ENCODE measurements at places on chromosomes 3 and 15.
A peak's percentile ranks its signal among the peaks of the same experiment; 100 is the strongest.

DNA sequence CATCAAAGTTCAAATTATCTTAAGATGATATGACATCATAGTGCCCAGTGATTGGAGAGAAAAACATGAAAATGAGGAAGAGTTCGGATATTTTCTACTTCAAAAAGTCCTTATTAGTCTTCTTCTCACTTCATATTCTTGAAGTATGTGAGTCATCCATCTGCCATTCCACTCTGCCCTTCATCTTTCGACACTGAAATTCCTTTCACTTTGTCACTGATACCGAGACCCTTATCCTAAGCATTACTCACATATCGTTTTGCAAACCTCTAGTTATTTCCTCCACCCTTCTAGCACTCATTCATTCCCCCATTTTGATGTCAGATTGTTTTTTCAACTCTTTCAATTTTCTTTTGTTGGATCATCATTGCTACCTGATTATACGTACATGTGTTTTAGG is 4.0 kb downstream of the OR5H14 start:
- no peak for DNase-seq

- no peak for DNase-seq
Observed at GRCh38 chr3:62622553-62623174, 249.3 kb upstream of the FEZF2 start.

DNA sequence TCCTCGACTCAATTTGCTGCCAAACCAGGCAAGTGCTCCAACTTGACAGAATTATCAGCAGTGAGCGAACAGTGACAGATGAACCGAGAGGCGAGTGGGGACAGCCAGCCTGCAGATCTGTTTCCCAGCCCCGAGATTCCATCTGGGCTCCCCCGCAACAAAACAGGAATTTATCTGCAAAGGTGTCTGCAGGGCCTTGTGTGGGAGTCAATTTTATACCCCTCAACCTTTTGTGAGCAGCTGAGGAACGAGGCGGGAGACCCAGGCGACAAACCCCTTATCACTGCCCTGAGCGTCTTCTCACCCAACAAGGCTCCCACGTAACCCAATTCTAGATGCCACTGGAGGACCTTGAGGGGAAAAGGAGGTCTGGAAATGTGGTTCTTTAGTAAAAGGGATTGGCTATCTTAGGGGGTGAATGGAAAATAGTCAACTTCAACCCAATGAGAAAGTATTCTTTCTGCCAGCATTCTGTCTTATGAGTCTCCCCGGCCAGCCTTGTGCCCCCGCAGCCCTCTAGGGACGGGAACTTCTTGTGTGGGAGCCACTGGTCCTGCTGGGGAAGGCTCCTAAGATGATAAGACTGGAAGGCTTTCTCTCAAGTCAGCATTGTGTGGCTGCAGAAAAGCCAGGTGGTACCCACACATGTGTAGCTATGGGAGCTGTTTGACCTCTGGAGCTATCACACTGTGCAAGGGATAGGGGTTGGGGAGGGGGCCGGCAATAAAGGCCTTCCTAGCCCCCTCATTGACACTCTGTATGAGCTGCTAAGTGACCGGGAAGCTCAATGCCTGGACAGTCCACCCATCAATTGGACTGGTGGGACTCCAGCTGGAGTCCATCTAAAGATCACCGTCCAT is 527.9 kb downstream of the SHQ1 start:
- DNase-seq = no peak

GRCh38 chr3:177657243-177657642 is 460.0 kb upstream of the TBL1XR1 start:
- no peak for DNase-seq

DNA sequence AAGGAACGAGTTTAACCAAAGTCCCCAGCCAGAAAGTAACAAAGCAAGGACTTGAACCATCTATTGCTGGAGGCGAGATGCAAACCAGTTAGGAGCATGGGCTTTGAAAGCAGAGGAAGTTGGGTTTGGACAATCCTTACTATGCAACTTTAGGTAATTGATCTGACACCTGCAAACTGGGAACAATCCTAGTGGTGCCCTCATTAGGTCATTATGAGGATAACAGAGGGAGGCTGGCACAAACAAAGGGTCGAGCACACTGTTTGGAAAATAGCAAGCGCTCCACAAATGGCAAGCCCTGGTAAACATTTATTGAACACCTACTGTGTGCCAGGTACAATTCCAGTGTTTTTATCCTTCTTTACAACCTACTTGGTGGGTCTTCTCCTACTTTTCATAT is 45.6 kb downstream of the WNT5A start:
- no peak for DNase-seq

GRCh38 chr3:25235031-25235430 is 193.0 kb upstream of the RARB start:
- DNase-seq = no peak

DNA sequence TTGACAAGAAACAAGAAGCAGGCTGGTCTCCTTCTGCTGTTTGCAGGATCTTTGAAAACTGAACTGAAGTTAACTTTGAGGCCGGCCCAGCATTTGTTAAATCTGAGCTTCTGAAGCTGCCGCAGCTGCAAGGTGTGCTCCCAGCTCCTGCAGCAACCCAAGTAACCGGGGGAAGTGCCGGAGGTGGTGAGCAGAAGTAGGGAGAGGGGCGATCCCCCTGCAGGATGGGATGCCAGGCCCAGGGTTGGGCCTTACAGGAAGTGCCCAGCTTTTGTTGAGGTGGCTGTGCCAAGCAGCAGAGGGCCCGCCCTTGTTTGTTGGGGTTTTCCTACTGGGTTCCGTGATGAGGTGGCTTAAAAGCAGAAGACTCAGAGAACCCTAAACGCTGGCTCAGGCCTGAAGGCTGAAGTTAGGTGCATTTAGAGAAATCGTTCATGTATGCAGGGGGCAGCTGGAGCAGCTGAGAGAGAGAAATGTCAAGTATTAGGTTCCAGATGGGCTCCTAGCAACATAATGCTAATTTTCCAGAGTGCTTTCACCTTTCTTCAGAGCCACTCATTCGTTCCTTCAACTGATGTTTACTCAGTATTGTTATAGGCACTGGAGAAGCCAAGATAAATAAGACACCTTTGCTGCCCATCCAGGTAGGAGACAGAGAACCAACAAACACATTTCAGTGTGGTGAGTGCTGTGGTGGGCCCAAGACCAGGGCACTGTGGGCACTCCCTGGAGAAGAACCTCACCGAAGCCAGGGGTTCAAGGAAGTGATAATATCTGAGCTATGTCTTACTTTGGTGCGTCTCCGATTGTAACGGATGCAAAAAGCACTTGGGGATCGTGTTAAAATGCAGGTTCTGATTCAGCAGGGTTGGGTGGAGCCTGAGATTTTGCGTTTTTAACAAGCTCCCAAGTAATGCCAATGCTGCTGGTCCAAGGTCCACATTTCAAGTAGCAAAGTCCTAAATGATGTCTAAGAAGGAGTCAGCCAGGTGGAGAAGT is 42.2 kb upstream of the PLCL2 start:
- peak; percentile 80 for DNase-seq

DNA sequence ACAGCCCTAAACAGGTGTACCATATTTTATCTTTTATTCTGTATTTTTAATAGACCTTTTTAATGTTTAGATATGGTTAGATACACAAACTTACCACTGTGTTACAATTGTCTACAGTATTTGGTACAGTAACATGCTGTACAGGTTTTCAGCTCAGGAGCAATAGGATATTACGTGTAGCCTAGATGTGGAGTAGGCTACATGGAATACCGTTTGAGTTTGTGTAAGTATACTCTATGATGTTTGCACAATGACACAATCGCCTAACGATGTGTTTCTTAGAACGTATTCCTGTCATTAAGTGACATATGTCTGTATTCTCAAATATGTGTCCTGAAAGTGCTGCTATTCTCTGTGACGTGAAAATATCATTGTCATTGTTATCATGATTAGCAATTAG is 62.6 kb downstream of the MFSD1 start:
- DNase-seq = no peak

DNA sequence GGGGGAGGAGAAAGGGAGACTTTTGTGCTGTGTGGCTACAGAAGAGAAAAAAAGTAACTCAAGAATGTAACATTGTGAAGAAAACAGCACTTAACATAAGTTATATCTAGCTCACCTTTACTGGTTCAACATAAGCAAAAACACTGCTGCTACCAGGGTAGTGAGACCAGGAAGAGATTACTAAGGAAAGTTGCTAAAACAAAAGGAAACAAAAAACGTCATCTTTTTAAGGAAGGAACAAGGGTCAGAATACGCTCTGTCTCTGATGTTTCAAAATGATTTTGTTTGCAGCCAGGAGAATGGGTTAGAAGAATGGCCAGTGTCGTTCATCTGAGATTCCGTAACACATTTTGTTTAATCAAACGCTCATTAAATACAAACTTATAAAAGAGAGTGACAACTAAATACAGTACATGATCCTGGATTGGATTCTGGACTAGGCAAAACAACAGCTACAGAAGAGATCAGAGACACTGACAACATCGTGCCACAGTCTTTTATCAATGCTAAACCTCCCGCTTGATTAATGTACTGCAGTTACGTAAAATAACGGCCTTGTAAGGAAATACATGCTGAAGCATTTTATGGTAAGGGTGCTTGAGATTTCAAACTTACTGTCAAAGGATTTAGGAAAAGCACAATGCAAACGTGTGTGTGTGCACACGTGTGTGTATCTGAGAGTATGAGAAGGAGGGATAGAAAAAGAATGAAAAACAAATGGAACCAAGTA is 67.7 kb downstream of the FOXP1 start:
- DNase-seq = no peak

DNA sequence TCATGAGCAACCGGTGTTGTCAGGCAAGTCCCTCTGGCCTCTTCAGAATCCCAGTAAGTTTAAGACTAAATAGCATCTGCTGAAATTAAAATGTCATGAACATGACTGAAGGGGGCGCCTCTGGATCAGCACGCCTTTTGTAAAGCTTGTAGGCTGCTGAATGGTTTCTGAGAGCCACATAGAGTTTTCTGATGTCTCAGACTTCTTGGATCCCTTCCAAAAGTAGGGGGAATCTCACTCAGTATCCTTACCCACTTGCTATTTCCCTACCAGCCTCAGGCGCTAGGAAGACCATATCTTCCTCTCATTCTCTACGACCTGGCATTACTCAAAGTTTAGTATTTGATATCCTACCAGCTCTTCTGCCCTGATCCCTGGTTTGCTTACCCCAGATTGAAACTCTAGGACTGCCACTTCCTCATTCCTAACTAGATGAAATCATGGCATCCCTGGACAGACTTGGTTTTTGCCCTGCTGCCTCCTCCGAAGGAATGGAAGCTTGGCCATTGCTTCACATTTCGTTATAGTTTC is 62.7 kb upstream of the CD47 start:
- peak; percentile 63 for DNase-seq

DNA sequence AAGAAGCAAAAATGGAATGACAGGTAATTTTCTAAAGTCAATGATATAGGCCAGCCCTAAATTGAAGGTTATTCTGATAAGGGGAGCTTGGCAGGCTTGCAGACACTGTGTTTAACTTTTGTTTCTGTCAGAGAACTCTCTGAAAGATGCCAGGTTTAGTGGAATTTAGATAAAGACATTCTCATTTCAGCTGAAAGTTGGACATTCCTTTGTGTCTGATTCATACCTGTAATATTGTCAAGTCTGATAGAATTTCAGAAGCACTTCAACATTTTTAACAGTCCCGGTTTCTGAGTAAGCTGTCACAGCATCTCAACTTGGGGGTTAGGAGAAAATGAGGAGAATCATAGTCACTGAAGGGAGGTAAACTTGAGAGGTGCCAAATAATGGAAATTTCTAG is 84.0 kb downstream of the DIPK2A start:
- DNase-seq = no peak

- DNase-seq = no peak
Observed at GRCh38 chr3:156705761-156706616, 31.6 kb downstream of the TIPARP start.
